CD4-positive, alpha-beta T cell treated with Interferon alpha-2 for 1 hour (primary cell): ENCODE measurements at places on chromosomes 6 and 20.
A peak's percentile ranks its signal among the peaks of the same experiment; 100 is the strongest.

DNA sequence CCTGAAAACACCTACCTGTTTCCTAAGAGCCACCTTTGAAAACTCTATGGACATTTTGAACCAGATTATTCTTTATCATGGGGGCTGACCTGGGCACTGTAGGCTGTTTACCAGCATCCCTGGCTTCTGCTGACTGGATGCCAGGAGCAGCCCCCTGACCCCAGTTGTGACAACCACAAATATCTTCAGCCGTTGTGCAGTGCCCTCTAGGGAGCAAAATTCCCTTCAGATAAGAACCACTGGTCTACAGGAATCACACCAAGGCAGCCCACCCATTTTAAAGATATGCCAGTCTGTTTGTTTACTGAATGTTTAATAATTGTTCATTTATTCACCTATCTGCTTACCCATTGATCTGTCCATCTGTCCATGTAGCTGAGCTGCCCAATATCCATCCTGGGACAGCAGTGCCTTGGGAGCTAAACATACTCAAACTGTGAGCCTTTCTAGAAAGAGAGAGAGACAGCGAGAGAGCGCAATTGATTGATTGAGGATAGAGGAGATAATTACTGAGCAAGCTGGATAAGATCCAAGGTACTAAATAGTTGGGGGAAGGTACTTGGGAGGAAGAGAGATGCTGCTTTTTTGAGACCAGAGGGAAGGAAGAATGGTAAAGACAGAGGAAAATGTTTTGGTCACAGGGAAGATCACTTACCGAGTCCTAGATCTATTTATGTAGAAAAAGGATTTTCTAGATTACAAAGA, 276.8 kb downstream of the NRN1 start:
- no peak for DNase-seq

GRCh38 chr20:18901980-18902737, 88.6 kb downstream of the SCP2D1 start:
- DNase-seq = no peak

GRCh38 chr6:162198925-162199324, 528.6 kb downstream of the PRKN start:
- DNase-seq = no peak

DNA sequence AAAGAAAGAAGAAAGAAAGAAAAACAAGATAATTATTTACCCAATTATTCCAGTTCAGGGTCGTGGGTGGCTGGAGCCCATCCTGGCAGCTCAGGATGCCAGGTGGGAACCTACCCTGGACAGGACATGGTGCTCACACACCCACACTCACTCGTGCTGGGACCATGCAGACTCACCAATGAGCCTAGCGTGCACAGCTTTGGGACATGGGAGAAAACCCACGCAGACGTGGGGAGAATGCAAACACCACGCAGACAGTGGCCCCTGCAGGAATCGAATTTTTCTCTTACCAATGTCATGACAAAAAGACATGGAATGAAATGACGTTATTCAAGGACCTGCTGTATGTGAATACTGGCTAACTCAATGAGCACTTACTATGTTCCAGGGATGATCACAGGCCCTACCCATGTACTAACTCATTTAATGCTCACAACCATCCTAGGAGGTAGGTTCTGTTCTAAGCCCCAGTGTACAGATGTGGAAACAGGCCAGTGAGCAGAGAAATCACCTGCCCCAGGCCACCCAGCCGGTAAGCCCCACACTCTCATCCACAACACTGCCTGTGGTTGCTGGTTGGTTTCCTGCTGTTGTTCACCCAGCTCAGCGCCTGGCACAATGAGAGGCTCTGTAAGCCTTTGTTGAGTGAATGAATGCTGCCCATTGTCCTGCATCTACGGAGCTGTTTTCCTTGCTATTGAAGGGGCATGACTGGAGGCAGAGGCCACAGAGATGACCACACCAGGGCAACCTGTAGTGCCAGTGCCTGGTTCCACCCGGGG, 6.8 kb upstream of the PI16 start:
- peak; percentile 67 for DNase-seq

DNA sequence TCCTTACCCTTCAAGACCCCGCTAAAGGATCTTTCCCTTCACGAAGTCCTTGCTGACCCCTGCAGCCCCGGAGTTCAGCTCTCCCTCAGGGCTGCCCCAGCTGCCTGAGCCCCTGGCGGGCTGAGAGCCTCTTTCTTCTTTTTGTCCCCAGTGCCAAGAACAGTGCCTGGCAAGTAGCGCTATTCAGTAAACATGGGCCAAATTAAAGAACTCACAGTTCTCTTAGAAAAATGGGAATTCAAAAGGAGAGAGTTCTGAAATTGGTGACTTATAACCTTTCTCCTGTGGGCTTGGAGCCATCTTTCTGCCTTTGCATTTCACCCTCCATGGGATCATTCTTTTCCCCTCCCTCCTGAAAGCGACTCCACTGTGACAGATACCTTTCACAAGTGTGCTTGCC, 227.2 kb downstream of the TMEM242 start:
- no peak for DNase-seq

- DNase-seq = no peak
Measured at GRCh38 chr6:24272553-24272952, 85.3 kb downstream of the DCDC2 start.

DNA sequence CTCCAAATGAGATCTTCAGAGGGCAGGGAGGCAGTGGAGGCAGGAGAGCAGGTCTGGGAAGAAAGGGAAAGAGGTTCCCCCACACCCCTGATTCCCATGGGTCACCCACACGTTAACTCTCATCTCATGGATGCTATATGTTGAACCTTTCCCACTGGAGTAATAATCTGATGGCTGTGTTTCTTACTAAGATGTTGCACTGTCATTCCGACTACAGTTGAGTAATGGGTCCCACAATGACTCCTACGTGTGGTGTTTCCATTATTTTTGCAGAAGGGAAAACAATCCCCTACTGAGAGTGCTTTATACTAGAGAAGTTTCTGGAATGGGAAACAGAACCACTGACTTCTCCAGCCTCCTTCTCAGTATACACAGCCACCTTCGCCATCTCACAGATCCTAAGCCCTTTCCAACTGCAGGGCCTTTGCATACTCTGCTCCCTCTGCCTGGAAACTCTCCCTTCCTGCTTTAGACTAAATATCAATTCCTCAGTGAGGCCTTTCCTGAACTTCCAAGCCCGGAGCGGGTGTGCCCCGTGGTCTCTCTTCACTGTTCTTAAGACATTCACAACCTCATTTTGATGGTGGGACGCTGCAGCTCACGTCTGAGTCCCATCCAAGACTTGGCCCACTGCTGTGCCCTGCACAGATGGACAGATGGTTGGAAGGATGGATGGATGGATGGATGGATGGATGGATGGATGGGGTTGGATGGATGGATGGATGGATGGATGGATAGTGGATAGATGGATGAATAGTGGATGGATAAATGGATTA, 238.6 kb upstream of the PMEPA1 start:
- no peak for DNase-seq

- no peak for DNase-seq
Measured at GRCh38 chr6:14089224-14089623, 28.3 kb upstream of the CD83 start.

DNA sequence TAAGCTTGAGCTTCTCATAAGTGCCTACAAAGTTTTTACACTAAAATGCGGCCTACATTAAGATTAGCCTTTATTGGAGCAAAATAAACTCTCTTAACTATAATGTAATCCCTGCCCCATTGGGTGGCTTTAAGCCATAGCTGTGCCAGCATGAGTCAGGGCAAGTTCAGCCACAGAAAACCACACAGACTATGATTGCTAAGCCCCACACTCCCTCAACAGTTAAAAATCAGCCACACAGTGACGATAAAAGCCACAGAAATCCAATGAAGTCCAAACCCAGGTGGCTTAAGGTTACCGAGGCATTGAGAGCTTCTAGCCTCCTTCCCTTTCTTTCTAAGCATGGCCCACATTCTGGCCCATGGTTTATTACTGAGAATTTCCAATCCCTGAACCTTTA, 61.6 kb downstream of the GRM1 start:
- DNase-seq = no peak

DNA sequence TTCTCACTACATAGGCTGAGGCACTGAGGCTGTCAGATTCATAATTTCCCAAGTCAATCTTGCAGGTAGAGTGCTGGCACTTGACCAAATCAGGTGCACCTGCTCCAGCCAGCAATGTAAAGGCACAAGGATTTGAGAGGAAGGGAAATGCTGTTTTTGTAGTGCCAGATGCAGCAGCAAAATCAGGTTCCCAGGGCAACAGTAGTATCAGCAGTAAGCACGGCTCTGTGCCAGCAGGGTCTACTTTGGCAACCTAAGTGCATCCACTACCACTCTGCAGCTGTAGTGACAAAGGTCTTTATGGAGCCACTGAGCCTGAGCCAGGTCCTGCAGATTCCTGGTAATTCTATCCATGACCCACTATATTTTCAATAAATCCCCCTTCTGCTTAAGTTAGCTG, 329.5 kb downstream of the TPBG start:
- DNase-seq = no peak

- no peak for DNase-seq
Measured at GRCh38 chr6:124854338-124854922, 107.8 kb upstream of the RNF217 start.

DNA sequence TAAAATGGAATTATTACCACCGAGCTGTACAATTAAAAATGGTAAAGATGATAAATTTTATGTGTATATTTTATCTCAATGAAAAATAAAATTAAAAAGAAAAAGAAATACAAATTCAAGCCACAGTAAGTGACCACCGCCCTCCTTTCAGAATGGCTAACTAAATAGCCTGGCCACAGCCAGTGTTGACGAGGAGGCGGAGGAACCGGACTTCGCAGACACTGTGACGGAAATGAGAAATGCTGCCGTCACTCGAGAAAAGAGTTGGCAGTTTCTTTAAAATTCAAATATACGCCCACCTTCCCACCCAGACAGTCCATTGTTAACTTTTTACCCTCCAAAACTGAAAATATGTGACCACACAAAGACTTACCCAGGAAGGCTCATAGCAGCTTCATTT, 50.0 kb downstream of the FOXF2 start:
- DNase-seq = no peak

DNA sequence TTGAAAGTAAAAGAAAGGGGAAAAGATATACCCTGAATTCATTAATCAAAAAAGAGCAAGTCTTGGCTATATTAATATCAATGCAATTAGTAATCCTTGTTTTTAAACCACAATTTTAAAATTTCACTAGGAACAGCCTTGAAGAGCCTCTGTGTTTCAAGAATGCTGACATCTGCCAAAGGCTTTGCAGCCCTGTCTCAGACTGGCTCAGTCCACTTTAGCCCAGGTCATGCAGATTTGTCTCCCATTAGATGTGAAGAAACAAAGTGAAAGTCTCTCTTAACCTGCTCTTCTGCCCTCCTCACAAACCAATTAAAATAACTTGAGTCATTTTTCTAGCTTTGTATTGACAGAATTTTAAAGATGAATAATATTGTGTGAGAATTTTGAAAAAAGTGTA, 102.7 kb upstream of the CARMIL1 start:
- DNase-seq = no peak

DNA sequence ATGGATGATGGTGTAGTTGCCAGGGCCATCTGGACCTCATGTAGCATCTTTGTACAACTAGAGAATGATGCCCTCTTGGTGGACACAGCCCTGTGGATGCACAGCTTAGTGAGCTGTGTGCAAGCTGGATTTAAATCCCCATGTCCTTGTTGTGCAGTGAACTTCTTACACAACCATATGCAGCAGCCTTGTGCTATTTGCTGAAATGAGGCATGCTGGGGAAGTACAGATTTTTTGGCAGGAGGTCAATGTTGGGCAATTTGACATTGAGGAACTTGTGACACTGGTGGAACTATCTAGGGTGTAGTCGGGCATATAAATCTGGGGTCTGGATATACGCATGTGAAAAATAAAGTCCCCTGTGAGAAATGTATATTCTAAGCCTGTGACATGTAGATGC, 5.8 kb upstream of the CDC5L start:
- peak; percentile 9 for DNase-seq

DNA sequence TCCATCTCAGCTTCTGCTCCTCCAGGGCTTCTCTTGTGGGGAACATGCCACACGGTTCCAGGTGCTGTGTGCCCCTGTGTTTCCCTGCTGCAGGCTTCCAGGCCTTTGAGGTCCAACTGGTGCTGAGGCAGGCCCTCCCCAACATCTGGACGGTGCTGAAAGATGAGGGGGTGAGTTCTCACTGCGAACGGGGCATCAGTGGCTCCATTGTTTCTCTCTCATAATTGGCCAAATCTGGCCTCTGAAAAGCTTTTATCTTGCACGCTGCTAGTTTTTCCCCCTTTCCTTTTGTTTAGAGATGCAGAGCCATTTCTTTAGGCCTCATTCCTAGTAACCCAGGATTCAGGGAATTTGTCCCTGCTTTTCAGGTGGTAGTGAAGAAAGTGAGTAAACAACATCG, 8.6 kb downstream of the PNLDC1 start:
- DNase-seq = no peak

- DNase-seq = no peak
Measured at GRCh38 chr6:159871241-159871640, 19.5 kb upstream of the MAS1 start.

DNA sequence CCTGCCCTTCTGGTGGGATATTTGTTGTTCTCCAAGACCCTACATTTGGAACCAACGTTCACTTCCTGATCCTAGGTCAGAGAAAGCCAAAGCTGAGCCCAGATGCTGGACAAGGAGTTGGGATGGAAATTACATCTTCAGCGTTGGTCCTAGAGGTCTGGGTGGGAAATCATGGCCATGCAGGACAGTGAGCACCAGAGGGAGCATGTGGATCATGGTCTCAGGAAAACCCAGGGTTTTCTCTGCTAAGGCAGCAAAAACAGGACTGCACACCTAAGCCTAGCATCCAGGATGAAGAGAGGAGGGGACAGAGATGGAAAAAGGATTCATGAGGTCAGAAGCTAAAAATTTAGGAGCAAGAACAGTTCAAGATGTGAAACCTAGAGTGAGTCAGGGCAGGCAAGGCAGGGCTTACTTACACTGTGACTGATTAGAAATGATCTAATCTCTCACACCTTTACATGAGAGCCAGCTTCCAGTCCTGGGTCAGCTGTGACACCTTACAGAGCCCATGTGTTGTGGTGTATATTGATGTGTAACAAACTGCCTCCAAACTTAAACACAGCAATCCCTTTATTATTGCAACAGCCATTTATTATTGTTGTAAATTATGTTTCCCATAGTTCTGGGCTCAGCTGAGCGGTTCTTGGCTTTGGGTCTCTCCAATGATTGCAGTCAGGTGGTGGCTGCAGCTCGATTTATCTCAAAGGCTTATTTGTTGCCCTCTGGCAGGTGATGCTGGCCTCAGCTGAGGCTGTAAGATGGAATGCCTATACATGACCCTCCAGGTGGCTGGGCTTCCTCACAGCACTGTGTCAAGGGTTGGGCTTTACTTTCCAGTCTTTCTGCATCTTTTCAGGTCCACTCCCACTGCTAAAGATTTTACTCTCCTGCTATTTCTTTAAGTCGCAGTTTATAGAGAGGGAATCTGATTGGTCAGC, 6.5 kb downstream of the C20orf202 start:
- no peak for DNase-seq

GRCh38 chr20:36754656-36755222, 8.8 kb upstream of the NDRG3 start:
- peak; percentile 69 for DNase-seq

DNA sequence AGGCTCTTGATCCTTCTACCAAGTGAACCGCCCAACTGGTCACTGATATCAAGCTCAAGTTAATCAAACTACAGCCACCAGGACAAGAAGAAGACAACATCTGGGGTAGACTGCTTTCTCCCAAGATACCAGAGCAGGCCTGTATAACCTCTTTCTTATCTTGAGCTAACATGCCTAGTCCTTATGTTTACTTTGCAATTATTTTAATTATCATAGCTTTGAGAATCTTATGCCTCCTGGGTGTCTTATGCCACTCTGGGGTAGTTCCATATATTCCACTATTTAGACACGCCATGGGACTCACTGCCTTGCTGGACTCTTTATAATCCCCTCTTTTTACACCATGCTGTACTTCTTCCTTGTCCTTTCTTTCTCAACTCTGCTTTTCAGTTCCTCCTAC, 41.5 kb upstream of the ECI2 start:
- no peak for DNase-seq
